NCI-H446 treated with DMSO at 0.1 percent for 48 hours (cell line): ENCODE measurements at places on chromosomes 11 and 22.

- DNase-seq = no peak
Observed at GRCh38 chr11:63492441-63492840, 1.5 kb upstream of the PLAAT5 start.

DNA sequence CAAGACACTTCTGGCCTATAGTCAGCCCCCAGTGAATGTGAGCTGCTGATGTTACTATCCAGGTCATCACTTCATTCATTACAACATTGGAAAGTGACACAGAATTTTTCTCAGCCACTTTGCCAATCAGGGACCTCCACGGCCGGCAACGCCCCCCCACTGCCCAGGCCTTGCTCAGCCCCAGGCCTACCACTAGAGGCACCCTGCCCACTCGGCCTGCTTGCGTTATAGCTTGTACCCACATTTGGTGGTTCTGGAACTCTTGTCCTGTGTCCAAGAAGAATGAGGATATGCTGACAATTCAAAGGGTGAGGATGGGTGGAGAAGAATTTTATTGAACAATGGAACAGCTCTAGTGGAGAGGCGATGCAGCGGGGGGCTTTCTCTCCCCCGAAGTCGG lies 96.2 kb downstream of the TSPAN18 start:
- DNase-seq = no peak

GRCh38 chr11:87092159-87092558 lies 54.4 kb downstream of the TMEM135 start:
- DNase-seq = no peak

GRCh38 chr11:95585069-95585751 lies 204.4 kb downstream of the FAM76B start:
- DNase-seq = no peak

- no peak for DNase-seq
Observed at GRCh38 chr11:128235426-128235825, 351.9 kb downstream of the ETS1 start.

- no peak for DNase-seq
Observed at GRCh38 chr11:12587333-12587991, 86.8 kb upstream of the TEAD1 start.

DNA sequence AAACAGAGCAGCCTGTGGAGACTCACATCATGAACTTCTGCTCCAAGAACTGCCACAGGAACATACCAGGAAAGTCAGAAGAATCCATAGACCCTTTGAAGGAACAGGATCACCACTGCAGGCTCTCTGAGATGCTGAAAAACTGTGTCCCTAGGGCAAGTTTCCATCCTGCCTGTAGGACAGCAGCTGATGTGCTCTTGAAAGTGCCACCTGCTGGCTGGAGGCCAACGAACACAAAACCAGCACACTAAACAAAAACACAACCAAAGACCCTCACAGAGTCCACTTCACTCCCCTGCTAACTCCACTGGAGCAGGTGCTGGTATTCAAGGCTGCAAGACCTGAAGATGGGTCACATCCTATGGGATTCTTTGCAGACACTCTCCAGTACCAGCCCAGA lies 12.0 kb upstream of the NXPE1 start:
- no peak for DNase-seq

DNA sequence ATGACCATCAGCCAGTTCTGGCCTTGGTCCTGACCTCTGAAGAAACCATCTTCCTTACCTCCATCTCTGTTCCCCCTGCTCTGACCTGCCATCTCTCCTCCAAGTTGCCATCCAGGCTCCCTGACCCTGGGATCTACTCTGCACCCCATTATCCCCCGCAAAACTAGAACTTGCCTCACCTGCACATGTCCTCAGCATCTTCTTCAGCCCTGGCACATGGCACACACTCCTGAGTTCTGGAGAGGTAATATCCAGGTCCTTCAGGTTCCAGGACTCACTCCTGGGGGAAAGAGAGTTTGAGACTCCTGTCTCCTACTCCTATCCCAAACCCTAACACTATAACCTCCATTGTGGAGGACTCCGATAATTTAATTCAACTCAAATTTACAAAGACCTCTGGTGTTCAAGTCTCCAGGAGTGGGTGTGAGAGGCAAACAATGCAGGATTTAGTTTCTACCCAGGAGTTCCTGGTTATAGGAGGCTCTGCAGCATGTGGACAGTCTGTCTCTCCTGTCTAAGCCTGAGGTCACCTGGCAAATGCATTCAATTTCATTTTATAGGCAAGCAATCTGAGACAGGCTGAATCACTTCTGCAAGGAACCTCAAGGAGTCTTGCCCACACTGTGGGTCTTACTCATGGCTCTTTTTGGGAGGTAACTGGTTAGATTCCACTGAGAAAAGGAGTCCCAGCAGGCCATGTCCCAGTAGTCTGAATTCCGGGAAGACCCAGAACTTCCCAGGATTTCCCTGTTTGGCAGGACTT lies 7.3 kb downstream of the TRIM21 start:
- DNase-seq = no peak

GRCh38 chr11:59142530-59143507 lies at the start of gene FAM111A:
FAM111A (plus strand) TSS chr11:59142856; CDS start chr11:59148873, 6,017 bp downstream.
- DNase-seq = no peak

GRCh38 chr11:95521862-95522261 lies 267.7 kb downstream of the FAM76B start:
- no peak for DNase-seq

DNA sequence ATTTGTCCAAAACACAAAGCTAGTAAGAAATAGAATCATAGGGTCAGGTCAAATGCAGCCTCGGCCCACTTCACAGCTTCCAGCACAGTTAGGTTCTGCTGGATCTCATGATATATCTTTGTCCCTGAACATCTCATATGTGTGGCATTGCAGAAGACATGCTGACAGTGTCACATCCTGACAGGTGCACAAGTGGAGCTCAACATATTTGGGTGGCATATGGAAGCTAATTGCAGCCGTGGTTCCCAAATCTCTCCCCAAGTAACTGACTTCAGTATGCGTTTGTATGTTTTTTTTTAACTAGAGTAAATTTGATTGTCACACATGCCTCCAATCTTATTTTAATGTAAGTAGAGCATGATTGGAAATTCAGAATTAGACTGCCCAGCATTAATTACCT lies 33.4 kb downstream of the NAV2 start:
- no peak for DNase-seq

DNA sequence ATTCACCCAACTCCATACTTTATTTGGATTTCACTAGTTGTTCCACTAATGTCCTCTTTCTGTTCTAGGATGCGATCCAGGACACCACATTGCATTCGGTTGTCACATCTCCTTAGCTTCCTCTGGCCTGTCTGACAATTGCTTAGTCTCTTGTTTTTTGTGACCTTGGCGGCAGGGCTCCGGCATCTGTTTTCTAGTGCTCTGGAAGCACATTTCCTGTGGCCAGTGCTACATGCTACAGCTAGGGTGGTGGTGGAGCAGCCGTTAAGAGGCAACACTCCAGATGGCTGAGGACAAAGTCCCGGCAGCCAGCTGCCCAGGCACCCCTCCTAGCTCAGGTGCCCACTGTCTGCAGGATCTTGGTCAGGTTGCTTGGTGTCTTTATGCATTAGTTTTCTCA lies 6.8 kb downstream of the STX3 start:
- no peak for DNase-seq

DNA sequence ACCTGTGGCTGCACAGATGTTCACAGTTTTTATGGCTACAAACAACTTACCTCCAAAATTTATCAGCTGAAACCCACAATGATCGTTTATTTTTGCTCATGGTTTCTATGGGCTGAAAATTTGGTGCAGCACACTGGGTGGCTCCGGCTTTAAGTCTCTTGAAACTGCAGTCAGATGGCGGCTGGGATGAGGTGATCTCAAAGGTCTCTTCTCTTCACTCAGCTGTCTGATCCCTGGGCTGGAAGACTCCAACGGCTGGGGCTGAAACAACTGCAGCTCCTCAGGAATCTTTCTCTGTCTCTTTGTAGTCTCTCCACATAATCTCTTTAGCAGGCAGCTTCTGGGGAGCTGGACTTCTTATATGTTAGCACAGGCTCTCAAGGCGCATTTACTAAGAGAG lies 117.3 kb upstream of the FAT3 start:
- no peak for DNase-seq

GRCh38 chr22:26775394-26775793 lies 118.0 kb downstream of the MIAT start:
- DNase-seq = no peak

- DNase-seq = no peak
Observed at GRCh38 chr22:27654546-27655445, 146.8 kb downstream of the MN1 start.

GRCh38 chr11:85088286-85088685 lies 538.9 kb downstream of the DLG2 start:
- no peak for DNase-seq

DNA sequence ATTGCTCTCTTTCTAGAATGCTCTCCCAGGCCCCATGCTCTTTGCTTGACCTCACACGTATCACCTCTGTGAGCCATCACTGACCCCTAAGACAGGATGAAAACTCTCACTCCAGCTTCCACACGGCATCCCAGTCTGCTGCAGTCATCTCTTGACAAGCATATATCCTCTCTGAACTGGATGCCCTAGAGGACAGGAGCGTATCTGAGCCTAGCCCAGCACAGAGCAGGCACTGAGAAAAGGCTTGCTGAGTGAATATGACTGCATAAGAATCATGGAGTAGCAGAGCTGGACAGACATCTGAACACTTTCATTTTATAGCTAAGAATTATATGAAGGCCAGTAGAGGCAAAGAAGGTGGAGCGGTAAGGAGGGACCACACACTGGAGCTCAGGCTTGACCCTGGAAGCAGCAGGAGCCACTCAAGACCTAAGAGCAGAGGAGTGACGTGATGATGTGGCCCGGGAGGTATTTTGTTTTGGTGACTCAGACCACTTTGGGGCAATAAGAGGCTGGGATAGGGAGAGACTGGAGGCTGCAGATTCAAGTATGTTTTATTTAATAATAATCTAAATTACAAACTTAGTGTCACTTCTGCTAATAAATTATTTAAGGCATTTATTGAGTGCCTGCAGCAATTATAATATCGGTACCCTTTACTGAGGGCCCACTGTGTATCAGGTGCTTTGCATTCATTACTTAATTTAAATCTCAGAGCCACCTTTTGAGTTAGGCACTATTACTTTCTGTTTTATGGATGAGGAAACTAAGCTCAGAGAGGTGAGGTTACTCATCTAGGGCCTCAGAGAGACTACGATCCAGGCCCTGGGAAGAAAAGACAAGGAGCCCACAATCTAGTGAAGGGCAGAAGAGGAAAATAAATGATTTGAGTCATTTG lies 42.6 kb downstream of the MAP6 start:
- DNase-seq = no peak

GRCh38 chr11:115197433-115197832 lies 306.8 kb downstream of the CADM1 start:
- DNase-seq = no peak

DNA sequence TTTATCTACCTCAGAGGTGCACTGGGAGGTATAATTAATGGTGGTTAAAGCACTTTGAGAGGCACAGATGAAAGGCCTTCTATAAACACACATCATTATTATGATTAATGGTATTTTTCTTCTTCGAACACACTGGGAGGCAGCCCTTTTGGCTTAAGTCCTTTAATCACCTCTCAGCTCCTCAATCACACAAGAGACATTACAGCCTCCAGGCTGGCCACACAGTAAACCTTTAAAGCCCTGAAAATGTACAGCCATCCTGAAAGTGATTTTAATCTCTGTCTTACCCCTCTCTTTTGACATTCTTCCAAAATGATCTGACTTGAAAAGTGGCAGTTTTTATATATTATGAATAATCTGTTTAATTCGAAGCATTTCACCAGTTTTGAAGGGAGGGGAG lies 54.3 kb upstream of the VSTM5 start:
- no peak for DNase-seq

- DNase-seq = peak; percentile 88
Observed at GRCh38 chr11:95330302-95330701, 99.3 kb upstream of the SESN3 start.

GRCh38 chr11:17991783-17992433 lies 20.9 kb downstream of the SERGEF start:
- DNase-seq = peak; percentile 26

GRCh38 chr11:88179141-88179540 lies 3.9 kb upstream of the RAB38 start:
- DNase-seq = no peak

DNA sequence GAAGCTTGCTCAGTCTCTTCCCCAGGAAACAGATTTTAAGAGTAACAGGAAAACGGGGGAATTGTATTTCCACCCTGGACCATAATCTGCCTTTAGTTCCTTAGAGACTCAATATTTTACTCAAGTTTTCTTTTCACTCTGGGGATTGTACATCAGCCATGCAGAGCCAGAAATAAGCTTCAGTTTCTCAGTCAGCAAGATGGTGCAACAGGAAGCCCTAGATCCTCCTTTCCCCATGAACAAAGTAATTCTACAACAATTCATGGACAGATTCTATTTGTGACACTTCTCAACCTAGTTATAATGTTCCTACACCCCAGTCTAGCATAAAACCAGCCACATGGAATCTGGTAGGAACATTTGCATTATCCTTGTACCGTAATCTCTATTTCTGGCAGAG lies 24.7 kb downstream of the OR8B2 start:
- no peak for DNase-seq

GRCh38 chr11:132987936-132988335 lies 544.4 kb downstream of the OPCML start:
- no peak for DNase-seq

- no peak for DNase-seq
Observed at GRCh38 chr11:16418428-16419097, 62.2 kb upstream of the SOX6 start.
